CD4-positive, alpha-beta T cell treated with Interleukin-12 subunit alpha and Interleukin-12 subunit beta, for 1 hour (primary cell): ENCODE measurements at places on chromosomes 1 and 21.

DNA sequence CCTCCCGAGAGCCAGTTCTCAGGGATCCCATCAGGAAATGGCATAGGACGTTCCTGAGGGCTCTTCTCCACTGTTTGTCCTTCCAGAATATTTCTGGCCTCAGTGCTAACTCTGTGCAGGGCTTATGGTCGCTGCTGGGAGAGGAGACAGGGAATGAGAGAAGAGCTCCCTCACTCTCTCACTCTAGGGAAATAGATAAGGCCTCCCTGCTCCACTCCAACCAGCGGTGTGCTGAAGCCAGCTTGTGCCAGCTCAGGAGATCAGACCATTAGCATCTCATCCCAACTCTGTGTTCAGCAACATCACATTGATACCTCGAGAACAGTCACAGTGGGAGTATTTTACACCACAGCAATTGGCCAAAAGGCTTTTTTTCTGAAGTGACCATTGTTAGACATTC is 49.2 kb upstream of the ZC3H12A start:
- no peak for DNase-seq

DNA sequence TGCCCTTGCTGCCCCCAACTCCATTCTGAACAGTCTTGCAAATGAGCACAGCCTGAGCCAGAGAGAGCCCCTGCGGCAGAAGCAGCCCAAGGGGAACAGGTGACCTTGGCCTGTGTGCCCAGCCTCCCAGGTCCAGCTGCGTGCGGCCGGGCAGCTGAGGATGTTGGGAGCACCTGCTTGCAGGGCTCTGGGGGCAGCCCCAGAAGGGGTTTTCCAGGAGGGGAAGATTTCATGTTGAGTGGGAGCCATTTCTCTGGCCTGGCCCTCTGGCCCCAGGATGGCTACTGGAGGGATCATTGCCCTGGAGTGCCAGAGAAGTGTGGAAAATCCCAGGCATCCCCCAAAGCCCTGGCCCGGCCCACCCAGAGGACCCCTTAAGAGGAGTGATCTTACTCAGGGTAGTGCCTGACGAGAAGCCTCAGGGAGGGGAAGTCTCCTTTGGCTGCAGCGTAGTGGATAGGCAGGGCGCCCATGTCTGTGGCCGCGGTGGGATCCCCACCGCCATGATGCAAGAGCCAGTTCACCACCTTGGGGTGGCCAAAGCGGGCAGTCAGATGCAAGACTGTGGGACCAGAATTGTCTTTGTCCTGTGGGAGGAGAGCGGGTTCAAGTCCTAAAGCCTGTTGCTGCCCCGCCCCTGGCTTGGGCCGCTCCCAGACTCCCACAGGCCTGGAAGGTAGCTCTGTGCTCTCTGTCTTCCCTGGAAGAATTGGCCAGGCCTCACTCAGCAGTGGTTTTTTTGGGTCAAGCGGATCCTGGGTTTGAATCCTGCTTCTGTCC is 20.6 kb upstream of the RNU1-4 start:
- DNase-seq: no peak

DNA sequence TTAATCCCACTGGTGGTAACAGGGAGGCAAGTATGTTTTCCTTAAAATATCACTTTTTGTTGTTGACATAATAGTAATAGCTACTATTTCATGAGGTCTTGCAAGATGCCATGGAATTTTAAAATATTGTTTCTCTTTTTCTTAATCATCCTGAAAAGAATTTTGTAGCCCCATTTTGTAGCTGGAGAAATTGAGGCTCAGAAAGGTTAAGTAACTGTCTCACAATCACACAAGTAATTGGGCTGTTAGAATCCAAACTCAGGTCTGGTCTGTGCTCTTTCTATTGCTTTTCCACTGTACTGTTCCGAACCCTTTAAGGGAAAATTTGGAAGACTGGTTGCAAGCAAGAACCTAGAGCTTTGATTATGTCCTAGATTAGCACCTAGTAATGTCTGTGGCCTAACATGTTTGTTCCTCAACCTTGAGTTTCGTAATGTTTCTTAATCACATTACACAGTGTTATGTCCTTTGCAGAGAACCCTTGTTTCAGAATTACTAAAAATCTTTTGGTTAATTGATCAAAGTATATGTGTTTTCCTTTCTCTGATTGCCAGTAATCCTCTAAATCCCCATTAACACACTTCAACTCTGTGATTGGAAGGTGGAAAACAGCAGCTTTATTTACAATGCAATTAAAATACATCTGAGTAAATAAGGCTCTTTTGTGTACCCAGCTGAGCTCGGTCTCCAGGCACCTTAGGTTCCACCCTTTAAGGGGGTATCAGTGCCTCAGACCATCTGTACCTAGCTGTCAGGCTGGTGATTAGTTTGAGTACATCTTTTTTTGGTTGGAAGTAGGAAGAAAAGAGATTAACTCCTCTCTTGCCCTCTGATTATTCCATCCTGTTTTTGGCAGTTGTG is 10.4 kb downstream of the LRRC42 start:
- no peak for DNase-seq

DNA sequence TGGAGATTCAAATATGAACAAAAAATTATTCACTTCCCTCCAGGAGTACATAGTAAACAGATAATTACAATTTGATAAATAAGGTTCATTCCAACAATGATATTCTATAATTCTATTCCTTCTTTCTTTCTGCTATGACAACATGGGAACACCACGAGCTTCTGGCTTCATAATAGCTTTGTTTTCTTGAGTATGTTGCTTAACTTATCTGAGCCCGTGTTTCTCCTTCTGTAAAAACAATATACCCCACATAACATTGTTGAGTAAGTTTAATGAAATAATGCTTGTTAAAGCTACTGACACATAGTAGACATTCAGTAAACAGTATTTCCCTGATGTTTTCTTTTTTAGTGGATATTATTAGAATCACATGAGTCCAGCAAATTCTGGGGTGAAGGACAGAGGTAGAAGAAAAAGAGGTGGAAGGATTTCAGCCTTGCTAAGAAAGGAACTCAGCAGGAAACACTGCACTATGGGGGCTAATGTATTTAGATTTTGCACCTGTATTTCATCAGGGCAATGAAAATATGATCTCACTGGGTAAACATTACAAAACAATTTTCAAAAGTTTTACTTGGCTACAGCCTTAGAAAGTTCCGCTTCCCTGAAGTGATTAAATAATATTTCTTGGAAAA is 430.8 kb upstream of the C1orf87 start:
- no peak for DNase-seq

DNA sequence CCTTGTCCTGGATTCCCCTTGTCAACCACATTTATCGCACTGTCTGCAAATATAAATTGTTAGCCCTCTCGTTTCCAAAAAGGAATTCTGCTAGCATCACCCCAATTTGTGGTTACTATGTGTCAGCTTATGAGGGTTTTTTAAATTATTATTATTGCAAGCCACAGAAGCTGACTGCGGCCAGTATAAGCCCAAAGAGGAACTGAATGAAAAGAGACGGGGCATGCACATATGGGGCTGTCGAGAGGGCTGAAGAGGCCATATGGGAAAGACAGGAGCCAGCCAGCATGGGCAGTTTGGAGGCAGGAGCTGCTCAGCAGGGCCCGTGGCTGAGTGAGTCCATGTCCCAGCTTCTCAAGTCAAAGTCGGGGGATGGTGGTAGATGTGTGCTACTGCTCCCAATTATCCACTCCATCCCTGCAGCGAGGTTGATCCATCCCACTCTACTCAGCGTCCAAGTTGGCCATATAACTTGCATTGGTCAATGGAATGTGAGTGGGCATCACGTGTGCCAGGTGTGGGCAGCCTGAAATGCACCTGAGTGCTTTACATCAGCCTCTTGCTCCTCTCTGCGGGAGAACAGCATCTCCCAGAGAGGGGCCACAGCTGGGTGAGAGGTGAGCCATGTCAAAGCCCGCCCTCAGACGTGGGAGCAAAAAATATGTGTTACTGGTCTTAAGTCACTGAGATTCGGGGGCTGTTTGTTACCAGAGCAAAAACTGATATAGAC is 37.6 kb upstream of the LDLRAP1 start:
- no peak for DNase-seq

- DNase-seq: no peak
Observed at GRCh38 chr1:188070848-188071247, 1242.1 kb downstream of the PLA2G4A start.

DNA sequence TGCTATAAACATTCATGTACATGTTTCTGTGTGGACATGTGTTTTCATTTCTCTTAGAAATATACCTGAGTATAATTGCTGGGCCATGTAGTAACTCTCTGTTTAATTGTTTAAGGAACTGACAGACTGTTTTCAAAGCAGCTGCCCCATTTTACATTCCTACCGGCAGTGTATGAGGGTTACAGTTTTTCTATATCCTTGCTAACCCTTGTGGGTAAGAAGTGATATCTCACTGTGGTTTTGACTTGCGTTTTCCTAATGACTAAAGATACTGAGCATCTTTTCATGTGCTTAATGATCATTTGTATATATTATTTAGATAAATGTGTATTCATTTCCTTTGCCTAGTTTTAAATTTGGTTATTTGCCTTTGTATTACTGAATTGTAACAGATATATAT is 81.7 kb downstream of the DNM3 start:
- no peak for DNase-seq

GRCh38 chr1:39466413-39467107 is 24.9 kb upstream of the BMP8A start:
- DNase-seq: no peak

DNA sequence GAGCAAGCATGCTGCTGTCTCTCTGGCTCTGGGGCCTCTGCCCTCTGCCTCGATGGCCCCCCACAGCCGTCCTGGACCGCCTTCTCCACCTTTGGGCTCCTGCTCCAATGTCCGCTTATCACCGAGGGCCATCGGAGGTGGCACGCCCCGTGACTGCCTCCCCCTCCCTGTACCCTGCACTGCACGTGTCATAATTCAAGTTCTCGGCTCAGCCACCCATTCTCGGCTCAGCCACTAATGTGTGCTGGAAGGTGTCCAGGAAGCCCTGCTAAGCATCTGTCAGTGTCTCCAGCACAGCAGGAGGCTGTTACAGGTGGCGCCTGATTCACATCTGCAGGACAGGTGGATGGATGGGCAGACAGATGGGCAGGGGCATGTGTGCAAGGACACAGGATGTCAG is 45.5 kb downstream of the TP73 start:
- DNase-seq: no peak

DNA sequence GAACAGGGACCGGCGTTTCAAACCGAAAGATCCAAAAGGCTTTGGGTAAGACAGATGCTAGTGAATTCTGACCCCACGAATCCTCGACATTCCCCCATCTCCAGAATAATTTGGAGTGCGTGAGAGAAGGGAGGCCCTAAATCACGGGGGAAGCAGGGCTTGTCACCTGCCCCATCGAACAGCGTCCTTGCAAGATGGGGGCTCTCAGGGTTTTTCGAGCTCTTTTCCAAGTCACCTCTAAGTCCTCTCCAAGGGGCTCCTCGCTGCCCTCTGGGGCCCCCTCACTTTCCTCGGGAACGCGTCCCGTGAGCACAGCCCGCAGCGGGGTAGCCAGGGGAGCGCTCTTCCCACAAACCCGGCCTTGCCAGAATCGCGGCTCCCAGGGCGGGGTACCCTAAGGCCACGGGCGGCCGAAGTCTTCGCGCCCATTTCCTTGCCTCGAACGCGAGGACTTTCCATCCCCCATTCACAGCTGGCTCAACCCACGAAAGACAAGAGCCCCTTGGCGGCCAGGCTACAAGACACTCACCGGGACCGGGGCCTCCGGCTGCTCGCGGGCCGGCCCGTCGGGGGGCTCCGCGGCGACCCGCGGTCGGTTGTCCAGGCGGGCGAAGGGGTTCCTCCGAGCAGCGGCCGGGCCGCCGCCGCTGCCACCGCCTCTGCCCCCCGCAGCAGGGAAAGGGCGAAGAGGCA is 546 bp downstream of the DONSON start:
- peak; percentile 4 for DNase-seq

GRCh38 chr1:92961131-92961895 is at the start of gene DIPK1A:
TSS of gene DIPK1A (minus strand) at chr1:92961462. CDS start at chr1:92961429, 33 bp downstream.
- DNase-seq: peak; percentile 79

GRCh38 chr1:147072482-147073432 is 99.5 kb downstream of the PRKAB2 start:
- peak; percentile 16 for DNase-seq

- DNase-seq: no peak
Observed at GRCh38 chr1:38132681-38133080, 86.1 kb upstream of the POU3F1 start.
